ENCODE measurements at places on chromosomes 11 and 22.

DNA sequence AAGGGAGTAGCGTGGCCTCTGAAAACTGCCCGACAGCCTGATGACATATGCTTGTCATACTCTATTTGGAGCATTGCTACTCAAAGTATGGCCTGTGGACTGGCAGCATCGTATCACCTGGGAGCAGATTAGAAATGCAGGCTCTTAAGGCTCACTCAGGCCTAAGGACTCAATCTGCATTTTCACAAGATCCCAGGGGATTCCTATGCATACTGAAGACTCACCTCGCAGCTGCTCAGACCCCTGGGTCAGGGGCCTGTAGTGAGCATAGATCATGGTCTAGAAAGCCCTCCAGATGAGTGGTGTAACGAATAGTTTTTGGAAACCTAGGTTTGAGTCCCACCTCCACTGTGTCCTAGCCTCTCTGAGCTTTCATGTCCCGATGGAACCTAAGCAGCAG is 126.3 kb downstream of the FEZ1 start:
- no peak for DNase-seq

DNA sequence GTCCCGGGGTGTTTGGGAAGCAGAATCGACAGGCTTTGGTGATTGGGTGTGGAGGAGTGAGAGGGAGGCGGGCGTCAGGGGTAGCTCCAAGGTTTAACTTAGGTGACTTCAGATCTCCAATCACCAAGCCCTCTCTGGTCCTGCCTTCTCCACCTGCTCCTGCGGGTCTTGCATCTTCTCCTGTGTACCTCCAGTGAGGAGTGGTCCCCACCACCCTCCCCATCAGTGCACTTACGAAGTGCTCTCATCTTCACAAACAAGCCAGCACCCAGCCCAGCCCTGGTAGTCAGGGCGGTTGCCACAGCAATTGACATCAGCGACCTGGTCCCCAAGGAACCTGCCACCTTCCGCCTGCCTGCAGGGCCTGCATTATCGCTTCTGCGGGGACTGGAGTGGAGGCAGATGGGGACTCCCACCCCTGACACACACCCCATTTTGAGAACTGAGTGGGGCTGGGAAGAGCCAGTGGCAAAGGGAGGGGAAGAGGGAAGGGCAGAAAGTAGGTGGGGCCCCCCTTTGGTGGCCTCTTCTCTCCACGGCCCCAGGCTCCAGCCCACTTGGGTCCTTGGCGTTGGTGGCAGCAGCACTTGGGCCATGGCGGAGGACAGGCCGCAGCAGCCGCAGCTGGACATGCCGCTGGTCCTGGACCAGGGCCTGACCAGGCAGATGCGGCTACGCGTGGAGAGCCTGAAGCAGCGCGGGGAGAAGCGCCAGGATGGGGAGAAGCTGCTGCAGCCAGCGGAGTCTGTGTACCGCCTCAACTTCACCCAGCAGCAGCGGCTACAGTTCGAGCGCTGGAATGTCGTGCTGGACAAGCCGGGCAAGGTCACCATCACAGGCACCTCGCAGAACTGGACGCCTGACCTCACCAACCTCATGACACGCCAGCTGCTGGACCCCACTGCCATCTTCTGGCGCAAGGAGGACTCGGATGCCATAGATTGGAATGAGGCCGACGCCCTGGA is at the start of gene OMP:
Gene OMP, plus strand, starts transcription at position 595 of the 965 bp plus-strand sequence. Its CDS starts 0 bp downstream, at position 595.
- no peak for DNase-seq

GRCh38 chr11:22508665-22509064 is 117.0 kb downstream of the FANCF start:
- no peak for DNase-seq

- DNase-seq: no peak
These were observed 328.5 kb upstream of the PLET1 start for GRCh38 chr11:112589155-112589554.

GRCh38 chr22:39266398-39267030 is 21.7 kb upstream of the PDGFB start:
- DNase-seq: peak; percentile 53

GRCh38 chr11:79193663-79194310 is 247.0 kb downstream of the TENM4 start:
- DNase-seq: no peak

Measured in stimulated activated naive CD8-positive, alpha-beta T cell treated with anti-CD3 and anti-CD28 coated beads, Interleukin-15, Interleukin-2, amounts not matched to agents 100 U/mL and 50 U/mL, for 24 hours (primary cell).